ENCODE measurements at places on chromosomes 7 and 10.
A peak's percentile ranks its signal among the peaks of the same experiment; 100 is the strongest.

- DNase-seq: no peak
Observed at GRCh38 chr10:114207349-114207748, 28.2 kb downstream of the TDRD1 start.

DNA sequence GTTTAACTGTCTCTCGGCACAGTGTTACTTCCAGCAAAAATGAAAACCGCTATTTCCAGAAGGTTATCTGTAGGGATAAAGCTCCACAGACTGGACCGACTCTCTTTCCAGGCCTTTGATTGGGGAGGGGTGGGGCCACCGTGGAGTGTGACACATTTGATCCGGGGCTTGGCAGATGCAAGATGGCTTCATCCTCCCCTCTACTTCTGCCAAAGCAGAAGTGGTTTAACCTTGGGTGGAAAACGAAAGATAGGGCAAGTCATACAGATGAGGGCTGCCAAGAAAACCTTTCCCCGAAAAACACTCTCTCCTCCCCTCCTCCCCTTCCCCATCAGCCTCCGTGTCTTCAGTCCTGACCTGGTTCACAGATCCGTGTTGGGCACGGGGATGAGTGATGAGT is 139.7 kb upstream of the SH2B2 start:
- no peak for DNase-seq

GRCh38 chr7:132095111-132095765 is 481.0 kb downstream of the PLXNA4 start:
- no peak for DNase-seq

- no peak for DNase-seq
Observed at GRCh38 chr7:5630670-5631069, 150.8 kb downstream of the RNF216 start.

GRCh38 chr10:61850376-61850775 is 51.1 kb upstream of the ARID5B start:
- DNase-seq: no peak

- no peak for DNase-seq
Observed at GRCh38 chr7:98514211-98515031, 102.7 kb upstream of the NPTX2 start.

DNA sequence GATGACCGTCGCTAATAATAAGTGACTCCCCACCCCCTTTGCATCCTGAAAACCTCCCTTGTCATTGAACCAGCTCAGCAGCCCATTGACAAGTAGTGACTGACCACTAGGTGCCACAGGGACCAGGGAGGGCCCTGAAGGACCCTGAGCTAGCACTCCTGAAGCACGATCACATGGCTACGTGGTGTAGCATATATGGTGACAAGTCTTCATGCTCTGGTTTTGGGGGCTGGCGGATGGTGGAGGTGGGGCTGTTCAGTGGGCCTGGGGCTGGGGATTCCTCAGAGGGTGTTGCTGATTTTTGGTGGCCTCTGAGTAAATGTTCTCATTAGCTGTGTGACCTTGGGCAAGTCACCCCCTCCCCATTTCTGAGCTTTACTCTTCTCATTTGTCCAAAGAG is 4.7 kb downstream of the ADAMTS14 start:
- DNase-seq: no peak

DNA sequence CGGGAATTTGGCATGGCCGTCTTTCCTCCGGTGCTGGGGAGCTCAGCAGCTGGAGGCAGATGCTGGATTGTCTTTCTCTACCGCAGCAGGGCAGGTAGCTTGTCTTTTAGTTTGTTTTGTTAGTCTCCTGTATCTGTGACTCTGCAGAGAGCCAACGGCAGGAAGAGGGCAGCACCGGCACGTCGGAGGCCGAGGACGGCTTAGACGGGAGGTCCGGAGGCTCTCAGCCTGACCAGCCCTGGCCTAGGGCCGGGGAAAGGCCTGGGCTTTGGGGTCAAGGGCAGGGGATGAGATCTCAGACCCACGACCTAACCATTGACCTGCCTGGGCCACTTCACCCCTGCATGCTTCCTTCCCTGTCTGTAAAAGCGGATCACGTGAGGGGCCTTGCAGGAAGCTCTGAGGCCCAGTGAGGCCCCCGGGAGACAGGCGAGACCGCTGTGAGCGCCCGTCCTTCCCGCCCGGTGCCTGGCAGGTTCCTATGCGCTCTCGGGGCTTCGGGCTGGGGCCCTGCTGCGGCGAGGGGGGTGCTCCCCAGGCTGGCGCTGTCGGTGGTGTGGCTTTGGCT is 72.7 kb downstream of the LHPP start:
- no peak for DNase-seq

DNA sequence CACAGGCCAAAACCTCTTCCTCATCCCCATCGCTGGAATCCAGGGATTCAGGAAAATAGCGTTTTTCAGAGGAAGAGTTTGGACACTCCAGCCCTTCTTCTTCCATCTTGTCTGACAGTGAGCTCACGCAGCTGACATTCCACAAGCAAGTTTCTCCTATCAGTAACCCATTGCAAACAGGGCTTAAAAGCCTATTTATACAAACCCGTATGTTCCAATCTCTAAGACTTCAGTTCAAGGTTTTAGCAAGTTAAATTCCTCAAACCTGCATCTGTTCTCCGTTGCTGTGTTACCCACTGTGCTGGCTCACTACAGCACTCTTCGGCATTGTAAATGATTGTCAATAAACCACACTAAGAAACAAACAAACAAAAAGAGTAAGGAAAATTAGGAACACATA is 373 bp downstream of the DHX32 start:
- DNase-seq: no peak

- DNase-seq: no peak
Observed at GRCh38 chr10:55397777-55398496, 596.9 kb upstream of the PCDH15 start.

DNA sequence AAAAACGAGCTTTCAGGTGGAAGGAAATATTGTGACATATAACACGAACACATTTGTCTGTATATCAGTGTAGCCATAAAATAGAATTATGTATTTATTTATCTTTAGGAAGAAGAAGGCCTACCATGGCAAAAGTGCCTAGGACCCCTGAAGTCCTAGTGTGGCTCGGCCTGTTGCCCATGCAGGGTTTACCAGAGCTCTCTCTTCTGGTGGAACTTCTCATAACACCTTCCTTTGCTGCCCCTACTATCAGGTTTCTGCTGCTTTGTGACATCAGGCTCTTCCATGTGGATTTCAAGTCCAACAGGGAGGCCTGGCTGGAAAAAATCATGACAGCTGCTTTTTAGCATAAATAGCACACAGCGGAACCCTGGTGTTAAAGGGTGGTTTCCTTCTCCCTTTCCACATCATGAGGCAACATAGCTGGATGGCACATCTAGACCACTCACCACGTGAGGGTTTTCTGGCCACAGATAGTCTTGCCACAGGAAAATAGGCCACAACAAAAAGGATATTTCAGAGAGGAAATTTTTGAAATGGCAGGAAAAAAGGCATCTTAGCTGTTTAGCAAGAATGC is 44.8 kb upstream of the ADO start:
- no peak for DNase-seq

- DNase-seq: no peak
Observed at GRCh38 chr7:28137463-28137862, 43.1 kb downstream of the JAZF1 start.

DNA sequence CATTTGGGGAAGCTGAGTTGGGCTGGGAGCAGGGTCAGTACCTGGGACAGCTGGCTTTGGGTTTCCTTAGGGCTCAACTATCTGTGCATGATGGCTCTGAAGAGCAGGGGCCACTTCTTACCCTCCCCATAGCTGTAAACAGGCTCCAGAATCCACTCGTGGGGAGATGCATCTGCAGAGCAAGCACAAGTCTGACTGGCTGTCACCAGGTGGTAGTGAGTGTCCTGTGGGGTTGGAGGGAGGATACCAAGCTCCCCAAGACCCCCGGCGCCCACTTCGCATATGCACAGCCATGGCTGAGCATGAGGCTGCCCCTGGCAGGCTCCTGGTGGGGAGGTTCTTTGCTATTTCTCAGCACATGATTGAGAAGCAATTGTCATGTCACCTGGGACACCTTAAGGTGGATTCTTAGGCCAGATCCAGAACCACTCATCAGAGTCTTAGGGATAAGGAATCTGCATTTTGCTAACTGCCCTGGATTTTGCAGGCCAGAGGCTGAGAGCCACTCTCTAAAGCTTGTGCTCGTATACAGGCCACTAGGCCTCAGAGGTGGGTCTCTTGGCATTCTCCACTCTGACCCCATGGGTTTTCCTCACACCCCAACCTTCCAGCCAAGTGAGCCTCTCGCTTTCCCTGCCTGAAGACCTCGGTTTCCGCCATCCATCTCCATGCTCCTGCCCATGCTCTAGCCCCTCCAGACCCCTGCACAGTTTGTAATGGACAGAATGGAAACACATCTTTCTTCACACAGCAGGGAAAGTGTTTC is 53.7 kb downstream of the ADCY1 start:
- no peak for DNase-seq

GRCh38 chr7:28083164-28083997 is 97.2 kb downstream of the JAZF1 start:
- DNase-seq: peak; percentile 42

DNA sequence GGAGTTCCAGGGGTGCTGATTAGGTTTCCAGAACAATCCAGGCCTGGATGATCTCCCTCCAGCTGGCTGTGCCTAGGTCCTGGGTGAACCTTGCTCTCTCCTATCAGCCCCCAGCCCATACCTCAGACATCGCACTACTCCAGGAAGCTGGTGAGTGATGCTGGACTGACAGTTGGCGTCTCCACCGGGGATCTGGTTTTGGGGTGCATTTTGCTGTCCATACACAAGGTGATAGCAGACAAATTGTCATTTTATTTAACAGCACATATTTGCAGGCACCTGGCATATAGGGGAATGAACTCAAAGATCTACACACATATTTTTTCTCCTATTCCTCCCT is 601.2 kb downstream of the LRMDA start:
- DNase-seq: no peak

- DNase-seq: no peak
Observed at GRCh38 chr10:6601246-6601805, 21.2 kb upstream of the PRKCQ start.

DNA sequence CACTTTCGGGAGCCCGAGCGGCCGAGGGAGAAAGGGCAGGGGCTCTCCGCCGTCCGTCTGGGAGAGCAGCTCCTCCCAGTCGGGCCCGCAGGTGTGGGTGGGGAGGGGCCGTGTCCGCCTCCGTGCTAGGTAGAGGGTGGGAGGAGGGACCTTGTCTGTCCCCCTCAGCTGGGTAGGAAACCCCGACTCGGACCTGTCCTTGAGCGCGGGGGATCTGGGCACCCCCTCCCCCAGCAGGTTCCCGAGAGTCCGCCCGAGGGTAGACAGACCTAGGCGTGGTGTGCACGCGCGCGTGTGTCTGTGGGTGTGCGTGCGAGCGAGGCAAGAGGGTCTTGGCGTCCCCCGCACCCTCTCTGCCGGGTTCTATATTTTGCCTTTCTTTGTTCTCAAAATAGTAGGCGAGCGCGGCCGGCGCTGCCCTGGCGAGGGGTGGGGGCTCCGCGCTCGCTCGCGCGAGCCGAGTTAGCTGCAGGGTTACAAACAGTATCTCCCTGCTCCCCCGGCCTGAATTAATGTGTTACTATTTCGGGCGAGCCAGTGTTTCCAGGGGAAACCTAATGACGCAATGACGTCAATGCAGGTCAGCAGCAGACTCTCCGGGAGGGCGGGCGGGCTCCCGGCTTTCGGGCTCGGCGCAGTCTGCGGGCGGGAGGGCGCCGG is 73.9 kb upstream of the LEP start:
- no peak for DNase-seq

DNA sequence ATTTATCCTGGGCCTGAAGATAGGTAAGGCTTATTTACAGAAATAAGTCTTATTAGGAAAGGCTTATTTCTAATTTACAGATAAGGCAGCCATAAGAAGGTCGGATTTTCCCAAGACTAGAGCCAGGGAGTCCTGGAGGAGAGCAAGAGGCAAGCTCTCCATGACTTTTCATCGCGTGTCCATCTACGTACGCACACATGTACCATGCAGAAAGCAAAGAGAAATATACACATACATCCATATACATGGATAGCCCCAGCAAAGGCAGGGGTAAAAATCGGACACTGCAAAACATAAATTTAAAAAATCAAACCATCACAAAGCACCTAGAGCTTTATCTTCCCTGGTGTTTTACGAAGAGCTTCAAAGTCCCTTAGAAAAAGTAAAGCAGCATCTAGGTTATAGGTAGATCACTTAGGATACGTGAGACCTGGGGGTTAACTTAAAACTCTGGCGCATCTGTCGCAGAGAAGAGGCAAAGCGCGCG is 25.8 kb upstream of the ZRANB1 start:
- DNase-seq: no peak

DNA sequence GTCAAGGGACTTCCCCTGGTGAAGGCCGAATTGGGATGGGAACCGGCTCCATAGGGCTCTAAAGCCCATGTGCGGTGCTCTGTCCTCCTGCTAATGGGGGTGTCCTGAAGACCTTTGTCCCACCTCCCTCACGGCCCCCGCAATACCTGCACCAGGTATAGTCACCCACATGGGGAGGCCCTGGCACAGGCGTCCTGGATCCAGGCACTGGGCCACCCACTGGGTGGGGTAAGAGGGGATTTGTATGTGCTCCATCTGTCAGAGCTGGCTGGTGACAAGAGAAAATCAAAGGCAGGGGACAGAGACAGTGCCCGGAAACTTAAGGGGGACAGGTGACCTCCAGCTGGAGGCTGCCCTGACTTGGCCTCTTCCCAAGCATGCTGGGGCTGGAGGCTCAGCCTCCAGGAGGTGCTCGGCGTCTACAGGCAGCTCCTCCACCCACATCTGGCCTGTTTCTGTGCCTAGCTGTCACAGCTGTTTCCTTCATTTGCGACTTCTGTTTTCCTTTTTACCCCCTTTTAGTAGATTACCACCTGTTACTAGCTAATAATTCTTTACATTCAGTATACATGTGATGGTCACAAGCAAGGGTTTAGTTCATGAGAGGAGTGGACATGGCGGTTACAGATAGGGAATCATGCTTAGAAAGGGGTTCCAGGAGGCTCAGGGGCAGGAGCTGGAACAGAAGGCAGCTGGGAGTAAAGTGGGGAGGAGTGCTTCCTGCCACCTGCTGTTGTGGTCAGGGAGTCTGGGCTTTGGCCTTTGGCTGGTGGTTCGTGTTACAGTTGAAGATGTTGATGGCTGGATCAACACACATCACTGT is 2.3 kb upstream of the CUZD1 start:
- no peak for DNase-seq

DNA sequence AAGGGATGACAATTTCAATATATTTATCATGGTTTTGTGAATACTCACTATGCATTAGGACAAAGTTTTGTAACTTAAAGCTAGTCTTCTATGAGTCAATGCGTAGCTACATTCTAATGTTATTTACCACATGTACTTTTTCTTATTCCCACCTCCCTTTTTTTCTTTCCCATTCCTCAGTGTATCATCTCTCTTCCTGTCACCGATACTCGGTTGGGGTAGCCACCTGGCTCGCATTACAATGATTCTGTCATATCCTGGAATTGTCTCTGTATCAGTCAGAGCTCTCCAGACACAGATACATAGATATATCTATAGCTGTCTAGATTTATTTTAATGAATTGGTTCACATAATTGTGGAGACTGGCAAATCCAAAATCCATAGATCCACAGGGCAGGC is 9.8 kb upstream of the RALA start:
- DNase-seq: no peak
